ENCODE measurements at places on chromosomes 4 and X. TPM values are rescaled to one million over a fixed set of nuclear protein-coding genes. Genes with fewer than 3 reads are reported as not detected.

DNA sequence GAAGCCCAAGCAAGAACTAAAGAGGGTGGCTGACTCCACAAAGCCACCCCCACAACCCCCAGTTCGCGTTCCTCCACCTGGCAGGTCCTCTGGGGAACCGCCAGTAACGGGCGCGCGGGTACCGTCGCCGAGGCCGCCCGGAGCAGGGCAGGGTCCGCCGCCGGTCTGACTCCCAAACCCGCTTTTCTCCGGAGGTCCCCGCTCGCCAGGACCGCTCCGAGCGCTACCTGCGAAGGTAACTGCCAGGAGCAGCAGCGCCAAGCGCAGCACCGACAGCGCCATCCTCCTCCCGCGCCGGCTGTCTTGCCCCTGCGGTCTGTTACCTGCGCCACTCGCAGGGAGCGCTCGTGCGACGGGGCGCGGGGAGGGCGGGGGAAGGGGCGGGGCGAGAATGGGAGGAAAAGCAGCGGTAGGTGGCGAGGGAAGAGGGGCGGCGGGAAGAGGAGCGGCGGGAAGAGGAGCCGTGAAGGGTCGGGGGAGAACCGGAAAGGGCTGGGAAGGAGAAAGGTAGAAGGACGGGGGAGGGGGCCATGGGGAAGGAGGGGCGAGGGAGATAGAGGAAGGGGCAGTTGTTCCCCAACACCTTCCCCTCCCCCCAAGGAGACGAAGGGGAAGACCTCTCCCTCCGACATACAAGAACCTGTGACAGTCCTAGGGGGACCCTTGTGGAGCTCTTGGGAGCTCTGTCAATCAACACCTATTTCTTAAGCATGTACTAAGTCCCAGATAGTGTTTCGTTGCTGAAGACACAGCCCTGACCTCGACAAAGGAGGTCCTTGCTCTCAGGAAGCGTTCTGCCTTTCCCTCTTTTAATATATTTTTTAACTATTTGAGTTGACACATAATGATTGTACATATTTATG lies at the start of gene SPINK2:
SPINK2 (minus strand) TSS at position 321 of the 863 bp plus-strand sequence; CDS start at position 282, 39 bp downstream.
- peak; percentile 75 for DNase-seq

DNA sequence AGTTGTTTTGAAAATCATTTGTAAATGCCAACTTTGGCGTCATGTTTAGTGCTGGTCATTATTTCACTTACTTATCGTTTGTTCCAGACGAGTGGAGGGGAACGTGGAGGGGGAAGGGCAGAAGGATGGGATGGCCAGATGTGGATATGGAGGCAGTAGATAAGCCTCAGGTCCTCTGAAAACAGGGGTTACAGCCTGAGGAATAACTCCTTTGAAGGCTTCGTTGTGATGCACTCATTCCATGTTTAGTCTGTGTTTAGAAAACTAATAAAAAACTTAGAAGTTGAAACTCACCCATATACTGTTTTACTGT lies 1.1 kb downstream of the MOB1B start:
- DNase-seq, result no peak

GRCh38 chrX:70171624-70172023 lies 5.7 kb upstream of the DGAT2L6 start:
- DNase-seq, result no peak

- no peak for DNase-seq
Measured at GRCh38 chrX:42442745-42443144, 335.2 kb downstream of the PPP1R2C start.

DNA sequence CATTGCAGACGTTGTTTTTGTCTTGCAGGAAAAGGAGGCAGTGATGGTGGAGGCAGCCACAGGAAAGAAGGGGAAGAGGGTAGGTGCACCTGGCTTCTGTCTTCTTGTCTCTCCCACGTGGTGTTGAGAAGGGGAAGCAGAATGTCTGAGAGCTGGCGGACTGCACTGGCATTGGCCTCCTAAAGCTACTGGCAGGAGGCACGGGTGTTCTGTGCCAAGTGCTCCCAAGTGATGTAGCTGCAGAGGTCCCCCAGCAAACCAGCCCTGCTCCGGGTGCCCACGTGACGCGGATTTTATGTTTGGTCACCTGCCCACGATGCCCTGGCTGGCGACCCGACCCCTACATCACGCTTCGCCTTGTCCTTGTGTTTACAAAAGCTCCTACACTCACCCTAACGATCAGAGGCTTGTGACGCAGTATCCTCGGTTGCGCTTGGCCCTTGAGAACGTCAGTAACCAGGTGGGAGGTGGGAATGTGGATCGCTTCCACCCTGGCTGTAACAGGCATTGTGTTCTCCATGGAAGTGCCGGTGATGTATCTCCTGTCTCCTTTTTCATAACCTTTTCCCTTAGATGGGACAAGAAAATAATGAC lies 28.5 kb upstream of the XG start:
- DNase-seq, result no peak

- no peak for DNase-seq
Measured at GRCh38 chrX:115562480-115562847, 1.5 kb downstream of the PLS3 start.

DNA sequence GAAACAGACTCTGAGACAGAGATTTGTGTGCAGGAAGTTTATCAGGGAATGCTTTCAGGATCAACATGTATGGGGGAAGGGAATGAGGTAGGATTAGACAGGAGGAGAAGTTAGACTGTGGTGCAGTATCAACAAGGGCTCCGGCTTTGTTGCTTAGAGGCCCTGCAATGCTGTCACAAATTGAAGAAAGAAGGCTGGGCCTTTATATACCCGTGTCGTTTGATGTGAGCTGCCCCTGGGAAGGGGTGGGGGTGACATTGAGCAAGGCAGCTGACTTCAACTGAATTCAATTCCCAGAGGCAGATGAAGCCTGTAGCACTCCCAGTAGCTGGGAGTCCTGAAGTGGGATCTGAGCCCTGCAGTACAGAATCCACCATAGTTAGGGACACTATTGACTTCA lies 29.5 kb upstream of the USP9X start:
- DNase-seq, result no peak

DNA sequence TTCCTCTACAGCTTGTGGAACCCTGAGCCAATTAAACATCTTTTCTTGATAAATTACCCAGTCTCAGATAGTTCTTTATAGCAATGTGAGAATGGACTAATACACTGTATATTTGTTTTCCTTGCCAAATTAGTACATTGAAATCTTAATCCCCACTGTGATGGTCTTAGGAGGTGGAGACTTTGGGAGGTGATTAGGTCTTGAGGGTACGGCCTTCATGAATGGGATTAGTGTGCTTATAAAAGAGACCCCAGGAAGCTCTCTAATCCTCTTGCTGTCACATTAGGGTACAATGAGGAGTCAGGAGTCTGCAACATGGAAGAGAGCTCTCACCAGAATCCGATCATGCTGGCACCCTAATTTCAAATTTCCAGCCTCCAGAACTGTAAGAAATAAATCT lies 86.6 kb downstream of the TIGD2 start:
- DNase-seq, result no peak

- DNase-seq, result no peak
Measured at GRCh38 chr4:181106398-181106797, 1136.8 kb upstream of the TENM3 start.

- DNase-seq, result no peak
Measured at GRCh38 chr4:119498527-119498926, 130.1 kb downstream of the PDE5A start.

DNA sequence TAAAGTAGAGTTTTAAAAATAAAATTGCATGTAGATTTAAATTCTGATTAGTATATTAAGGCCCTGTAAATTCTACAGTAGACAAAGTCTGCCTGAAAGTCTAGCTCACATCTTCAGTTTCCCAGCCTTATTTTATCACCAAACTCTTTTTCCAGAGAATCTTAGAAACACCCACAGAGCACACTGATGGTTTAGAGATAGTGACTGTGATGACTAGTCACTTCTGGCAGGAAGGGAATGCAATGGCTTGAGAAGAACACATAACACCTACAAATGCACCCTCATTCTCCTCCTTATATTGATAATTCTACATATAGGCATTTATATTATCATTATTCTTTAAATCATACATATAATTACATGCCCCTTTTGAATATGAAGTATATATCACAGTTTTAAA lies 232.9 kb downstream of the ARAP2 start:
- no peak for DNase-seq

- DNase-seq, result peak; percentile 13
Measured at GRCh38 chrX:123830309-123830708, 29.5 kb upstream of the XIAP start.

GRCh38 chrX:121161501-121161933 lies 114.1 kb downstream of the GLUD2 start:
- peak; percentile 33 for DNase-seq

GRCh38 chr4:147732518-147733235 lies 789 bp downstream of the ARHGAP10 start:
- peak; percentile 14 for DNase-seq

The MEPE gene
- not detected for total RNA-seq

The PNMA5 gene
- not detected for total RNA-seq

The ARSJ gene
- 0.05 TPM for total RNA-seq

The PDZD4 gene
- total RNA-seq, result 0.83 TPM

The CTAG2 gene
- total RNA-seq, result not detected

The SPATA4 gene
- not detected for total RNA-seq

The ASB11 gene
- total RNA-seq, result not detected

Measured in activated naive CD4-positive, alpha-beta T cell treated with anti-CD3 and anti-CD28 coated beads for 36 hours (primary cell).